K562 (cell line): ENCODE measurements at places on chromosomes 3 and 15. TPM values are rescaled to one million over a fixed set of nuclear protein-coding genes. Genes with fewer than 3 reads are reported as not detected.

OXTR gene
- total RNA-seq: 1.2 and 1.5 TPM in 2 replicates

CPNE9 gene
- total RNA-seq: not detected in 2 replicates

CHRNA3 gene
- not detected in 2 replicates for total RNA-seq

MON1A gene
- total RNA-seq: 13.8 and 14.7 TPM in 2 replicates

OR5K2 gene
- total RNA-seq: not detected in 2 replicates

DUOX2 gene
- total RNA-seq: 0.02 and 0.36 TPM in 2 replicates
